GM23248 (cell line): ENCODE measurements at places on chromosomes 1 and 21.
A peak's percentile ranks its signal among the peaks of the same experiment; 100 is the strongest.

GRCh38 chr1:212290608-212291007 is 5.4 kb downstream of the PPP2R5A start:
- peak; percentile 39 for DNase-seq

GRCh38 chr1:215344539-215344938 is 222.6 kb upstream of the KCTD3 start:
- DNase-seq, result no peak

DNA sequence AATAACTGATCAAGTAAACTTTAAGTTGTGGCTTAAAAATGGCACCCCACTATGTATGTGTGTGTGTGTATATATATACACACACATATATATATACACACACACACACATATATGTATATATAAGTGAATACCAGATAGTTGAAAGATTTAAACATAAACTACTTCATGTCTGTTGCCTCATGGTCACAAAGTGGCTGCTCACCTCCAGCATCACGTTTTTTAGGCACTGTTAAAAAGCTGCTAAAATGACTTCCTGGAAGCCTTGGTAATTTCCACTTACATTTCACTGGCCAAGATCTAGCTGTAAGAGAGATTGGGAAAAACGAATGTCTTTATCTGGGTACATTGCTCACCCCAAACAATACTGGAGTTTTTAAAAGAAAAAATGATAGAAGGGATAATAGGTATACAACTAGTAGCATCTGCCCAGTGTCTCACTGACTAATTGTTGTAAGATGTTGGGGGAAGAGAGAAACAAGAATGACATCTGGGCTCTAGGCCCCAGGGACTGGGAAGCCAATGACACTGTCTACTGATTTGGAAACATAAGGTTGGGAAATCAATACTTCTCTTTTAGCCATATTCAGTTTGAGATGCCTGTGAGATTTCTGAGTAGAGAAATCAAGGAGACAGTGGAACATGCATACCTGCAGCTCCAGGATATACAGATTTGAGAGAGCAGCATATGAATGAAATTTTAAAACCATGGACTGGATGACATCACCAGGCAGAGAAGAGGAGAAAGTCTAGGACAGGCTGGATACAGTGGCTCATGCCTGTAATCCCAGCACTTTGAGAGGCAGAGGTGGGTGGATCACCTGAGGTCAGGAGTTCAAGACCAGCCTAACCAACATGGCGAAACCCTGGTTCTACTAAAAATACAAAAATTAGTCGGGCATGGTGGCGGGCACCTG is 42.8 kb downstream of the CLDN14 start:
- DNase-seq, result peak; percentile 41

DNA sequence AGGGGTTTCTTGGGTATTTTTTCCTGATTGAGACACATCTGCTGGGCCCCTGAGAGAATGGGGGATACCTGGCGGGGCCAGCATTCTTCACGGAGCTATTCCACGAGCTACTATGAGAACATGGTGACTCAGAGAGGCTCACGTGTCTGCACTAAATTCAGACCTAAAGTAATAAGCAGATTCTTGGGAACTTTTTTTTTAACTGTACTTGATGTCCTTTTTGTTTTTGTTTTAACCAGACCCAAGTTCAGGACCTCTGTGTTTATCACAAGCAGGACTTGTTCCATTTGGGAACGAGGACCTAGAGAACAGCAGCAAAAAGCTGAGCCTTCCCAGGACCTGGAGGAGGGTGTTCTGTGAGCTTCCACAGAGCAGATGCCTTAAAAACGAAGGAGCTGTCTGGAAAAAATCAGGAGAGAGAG is 44.0 kb downstream of the EVA1C start:
- DNase-seq, result peak; percentile 79

DNA sequence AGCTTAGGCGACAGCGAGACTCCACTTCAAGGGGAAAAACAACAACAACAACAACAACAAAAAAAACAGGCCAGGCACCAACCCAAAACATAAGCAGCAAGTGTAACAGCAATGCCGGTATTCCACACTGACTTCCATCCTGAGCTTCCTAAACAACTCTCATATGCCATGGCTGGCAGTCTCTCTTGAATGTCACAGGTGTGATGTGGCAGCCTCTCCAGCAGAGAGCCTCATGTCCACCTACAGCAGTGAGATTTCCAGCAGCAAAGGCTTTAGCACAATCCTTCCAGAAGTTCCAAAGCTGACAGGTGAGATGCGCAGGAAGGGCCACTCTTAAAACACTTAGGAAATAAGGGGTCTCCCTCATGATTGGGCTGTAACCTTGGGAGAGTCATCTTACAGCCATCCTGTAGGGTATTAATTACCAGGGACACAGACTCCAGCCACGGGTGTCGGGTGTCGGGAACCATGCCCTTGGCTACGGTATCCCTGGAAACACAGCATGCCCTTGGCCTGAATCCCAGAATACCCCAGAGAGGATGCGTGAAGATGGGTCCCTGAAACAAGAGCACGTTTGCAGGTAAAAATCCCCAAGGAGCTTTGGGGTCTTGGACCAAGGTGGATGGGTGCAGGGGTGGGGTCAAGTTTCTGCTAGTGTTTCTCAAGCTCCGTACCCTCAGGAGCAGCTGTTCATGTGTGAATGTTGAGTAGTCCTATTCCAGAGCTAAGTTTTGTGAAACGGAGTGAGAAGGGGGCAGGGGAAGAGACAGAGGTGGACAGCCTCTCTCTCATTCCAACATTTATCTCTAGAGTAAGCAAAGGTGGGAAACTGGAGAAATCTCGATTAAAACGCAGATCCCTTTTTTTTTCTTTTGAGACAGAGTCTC is 31.4 kb downstream of the CLSTN1 start:
- DNase-seq, result no peak

GRCh38 chr1:85275701-85276214 is 674 bp downstream of the BCL10 start:
- peak; percentile 42 for DNase-seq

- peak; percentile 38 for DNase-seq
These were observed 33.7 kb upstream of the VASH2 start for GRCh38 chr1:212916481-212917133.

GRCh38 chr1:79310609-79311008 is 304.1 kb upstream of the ADGRL4 start:
- no peak for DNase-seq

GRCh38 chr1:1157914-1158710 is 15.6 kb upstream of the TTLL10 start:
- peak; percentile 63 for DNase-seq

DNA sequence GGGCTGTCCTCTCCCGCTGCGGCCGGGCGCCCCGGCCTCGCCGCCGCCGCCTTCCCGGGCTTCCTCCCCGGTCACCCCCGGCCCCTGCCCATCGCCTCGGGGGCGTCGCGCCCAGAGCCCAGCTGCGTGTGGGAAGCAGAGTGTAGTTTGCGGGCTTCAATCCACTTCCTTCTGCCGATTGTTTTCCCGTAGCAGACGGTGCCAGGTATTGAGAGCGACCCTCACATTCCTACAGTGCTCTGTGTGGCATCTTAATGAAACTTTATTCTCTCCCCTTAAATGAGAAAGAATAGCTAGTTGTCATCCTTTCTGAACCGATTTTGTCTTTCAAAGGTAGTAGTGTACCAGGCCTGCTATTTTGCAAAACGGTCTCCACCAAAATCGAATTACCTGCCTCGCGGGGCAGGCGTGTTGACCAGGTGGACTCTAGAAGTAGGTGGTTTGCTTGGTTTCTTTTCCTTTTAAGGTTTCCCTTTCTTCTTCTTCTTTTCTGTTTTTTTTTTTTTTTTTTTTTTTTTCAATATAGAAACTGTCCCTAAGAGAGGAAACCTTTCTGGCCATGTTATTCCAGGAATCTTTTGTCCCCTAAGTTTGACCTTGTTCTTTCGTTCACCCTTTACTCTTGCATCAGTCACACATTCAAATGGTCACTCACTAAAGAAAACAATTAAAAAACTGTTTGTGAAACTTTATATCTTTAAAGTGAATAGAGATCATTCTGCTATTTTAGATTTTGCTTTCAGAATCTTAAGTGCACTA is 881 bp downstream of the USP25 start:
- DNase-seq, result peak; percentile 12

DNA sequence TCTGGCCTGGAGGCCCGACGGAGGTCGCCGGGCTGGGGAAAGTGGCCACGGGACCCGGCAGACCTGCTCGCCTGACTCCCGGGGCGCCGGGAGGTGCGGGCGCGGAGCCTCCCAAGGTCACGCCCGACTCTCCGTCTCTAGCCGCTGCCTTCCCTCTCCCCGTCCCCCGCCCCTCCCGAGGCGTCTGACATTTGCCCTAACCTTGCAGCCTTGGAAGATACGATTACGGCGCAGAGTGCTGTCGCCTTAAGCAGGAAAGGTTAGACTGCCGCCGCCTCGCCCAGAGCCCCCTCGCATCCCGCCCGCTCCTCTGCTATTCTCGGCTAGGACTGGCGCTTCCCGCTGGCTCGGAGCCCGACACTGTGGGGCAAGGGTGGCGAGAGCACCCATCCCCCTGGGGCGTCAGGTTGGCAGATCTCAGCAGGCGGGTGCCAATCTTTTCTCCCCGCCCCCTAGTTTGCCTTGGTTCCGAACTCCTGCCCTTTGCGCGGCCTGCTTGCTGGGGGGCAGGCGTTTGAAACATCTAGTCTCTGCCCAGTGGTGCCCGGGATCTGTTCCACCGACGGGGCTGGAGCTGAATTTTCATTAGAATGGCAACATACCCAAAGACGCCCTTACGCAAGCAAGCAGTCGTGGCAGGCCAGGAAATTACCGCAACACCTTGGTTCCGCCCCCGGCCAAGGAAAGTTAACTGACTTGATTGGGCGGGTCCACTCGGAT is 835 bp downstream of the PGM1 start:
- peak; percentile 89 for DNase-seq

GRCh38 chr21:31366825-31367224 is 22.8 kb upstream of the TIAM1 start:
- DNase-seq, result peak; percentile 70

DNA sequence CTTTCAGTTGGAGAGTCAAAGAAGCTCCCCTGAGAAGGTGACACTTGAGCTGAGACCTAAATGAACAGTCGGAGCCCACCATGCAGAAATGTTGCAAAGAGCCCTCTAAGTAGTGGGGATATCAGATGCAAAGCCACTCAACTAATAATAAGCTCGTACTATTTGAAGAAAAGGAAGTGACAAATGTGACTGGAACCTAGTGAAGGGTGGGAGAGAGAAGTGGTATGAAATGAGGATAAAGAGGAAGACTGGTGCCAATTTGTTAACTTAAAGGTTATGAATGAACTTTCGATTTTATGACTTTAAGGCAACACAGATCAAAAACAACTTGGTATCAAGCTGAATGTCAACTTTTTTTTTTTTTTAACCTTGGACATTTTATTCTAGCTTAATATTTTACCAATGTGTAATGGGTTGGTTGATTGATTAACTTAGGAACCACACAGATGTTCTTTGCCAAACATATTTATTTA is 14.7 kb downstream of the LYPLAL1 start:
- no peak for DNase-seq

DNA sequence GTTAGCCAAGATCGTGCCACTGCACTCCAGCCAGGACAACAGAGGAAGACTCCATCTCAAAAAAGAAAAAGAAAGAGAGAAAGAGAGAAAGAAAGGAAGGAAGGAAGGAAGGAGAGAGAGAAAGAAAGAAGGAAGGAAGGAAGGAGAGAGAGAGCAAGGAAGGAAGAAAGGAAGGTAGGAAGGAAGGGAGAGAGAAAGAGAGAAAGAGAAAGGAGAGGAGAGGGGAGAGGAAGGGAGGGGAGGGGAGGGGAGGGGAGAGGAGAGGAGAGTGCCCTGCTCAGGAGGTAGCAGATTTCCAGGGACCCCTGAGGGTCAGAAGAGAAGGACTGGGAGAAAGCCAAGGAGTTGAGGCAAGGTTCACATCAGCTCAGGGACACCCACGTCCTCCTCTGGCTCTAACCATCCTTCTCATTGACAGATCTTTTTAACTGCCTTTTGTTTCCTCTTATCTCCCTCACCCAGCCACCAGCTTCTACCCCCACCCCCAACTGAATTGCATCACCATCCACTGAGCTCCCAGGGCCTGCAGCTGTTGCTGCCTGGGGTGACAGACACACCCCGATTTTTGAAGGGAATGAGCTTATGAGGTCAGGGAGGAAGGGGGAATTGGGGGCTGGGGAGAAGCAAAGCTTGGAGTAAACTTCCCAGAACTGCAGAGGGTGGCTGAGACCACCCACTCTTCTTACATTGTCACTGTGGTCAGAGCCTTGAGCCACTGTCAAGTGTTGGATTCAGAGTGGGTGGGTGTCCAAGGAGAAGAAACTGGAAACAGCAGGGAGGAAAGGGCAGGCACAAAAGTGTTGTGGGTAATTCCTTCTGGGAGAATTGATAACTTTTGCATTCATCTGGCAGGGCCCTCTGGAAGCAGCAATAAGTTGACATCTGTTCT is 91.6 kb downstream of the GLUL start:
- DNase-seq, result peak; percentile 30

DNA sequence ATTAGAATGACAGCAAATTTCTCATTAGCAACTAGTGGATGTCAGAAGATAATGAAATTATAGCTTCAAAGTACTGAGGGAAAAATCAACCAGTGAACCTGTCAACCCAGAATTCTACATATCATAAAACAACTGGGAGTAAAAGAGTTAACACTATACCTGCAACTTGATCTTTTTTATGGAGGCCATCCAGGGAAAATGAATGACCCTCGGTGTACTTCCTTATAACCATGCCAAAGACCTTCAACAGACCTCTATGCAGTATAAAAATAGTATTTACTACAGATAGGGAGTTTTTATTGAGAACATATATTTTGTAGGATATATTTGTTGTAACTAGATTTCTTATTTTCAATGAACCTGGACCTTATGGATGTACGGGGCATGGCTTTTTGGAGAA is 392.5 kb upstream of the ZRANB2 start:
- no peak for DNase-seq

DNA sequence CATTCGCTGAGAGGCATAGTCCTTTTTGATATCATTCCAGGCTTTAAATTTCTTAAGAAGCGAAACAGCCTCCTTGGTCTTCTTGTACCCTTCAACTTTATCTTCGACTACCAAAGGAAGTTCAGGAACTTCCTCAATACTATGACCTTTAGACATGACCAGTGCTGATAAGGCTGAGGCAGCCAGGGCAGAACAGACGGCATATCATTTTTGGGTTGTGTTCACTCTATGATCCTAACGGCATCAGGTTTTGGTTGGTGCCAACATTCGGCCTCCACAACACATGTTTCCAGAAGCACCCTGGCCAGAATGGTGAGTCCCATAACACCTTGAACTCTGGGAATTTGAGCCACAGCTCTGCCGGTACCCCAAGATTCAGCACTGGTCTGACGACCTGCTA is 31.4 kb upstream of the MYOC start:
- no peak for DNase-seq
